CD4-positive, alpha-beta T cell treated with Interleukin-1 beta for 1 hour (primary cell): ENCODE measurements at places on chromosomes 5 and 9.

- no peak for DNase-seq
These were observed 137.7 kb downstream of the SPATA31D1 start for GRCh38 chr9:82126256-82126655.

DNA sequence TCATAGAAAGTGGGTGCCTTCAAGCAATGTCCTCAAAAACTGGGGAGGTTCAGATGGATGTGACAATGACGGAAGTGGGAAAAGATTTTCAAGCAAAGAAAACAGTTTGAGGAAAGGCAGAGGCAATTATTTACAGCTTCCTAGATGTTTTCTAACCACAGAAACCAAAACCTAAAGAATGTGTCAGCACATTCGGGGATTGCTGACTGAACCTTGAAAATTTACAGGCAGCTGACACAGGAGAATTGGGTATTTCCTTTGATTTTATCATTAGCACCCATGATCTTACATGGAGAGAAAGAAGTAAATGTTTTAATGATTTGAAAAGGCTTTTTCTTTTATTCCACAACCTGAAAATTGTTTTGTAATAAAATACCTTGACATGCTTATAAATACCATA is 369.0 kb downstream of the ACTL7B start:
- no peak for DNase-seq

- no peak for DNase-seq
These were observed 8.2 kb downstream of the PRRX2 start for GRCh38 chr9:129673602-129674001.

DNA sequence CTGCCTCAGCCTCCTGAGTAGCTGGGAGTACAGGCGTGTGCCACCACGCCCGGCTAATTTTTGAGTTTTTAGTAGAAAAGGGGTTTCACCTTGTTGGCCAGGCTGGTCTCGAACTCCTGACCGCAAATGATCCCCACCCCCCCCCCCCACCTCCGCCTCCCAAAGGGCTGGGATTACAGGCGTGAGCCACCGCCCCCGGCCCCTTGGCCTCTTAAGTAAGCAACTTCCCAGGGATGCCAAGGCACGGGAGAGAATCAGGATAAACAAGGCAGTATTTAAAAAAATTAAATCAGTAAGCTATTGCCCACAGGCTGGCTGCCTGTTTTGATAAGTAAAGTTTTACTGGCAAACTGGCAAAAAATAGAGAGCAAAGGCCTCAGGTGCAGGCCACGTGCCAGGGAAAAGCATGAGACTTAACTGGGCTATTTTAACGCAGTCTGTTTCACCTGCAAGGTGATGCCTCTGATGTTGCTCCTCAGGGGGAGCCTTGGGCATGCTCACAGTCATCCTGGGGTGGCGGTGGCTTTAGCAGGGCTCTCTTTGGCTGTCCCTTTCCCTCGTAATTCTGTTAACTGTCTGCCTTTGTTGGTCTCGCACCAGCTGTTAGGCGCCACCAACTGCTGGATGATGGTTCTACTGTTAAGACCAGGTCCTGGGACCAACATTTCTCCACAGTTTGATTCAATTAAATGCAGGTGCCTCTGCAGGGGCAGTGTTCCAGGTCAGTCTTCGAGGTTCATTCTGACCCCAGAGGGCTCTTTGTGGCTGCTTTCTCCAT is 19.4 kb upstream of the RNF130 start:
- DNase-seq = no peak

- no peak for DNase-seq
These were observed 212.1 kb downstream of the SLF1 start for GRCh38 chr5:94830520-94830919.

- DNase-seq = no peak
These were observed 155.8 kb downstream of the TSSK1B start for GRCh38 chr5:113278976-113279375.

DNA sequence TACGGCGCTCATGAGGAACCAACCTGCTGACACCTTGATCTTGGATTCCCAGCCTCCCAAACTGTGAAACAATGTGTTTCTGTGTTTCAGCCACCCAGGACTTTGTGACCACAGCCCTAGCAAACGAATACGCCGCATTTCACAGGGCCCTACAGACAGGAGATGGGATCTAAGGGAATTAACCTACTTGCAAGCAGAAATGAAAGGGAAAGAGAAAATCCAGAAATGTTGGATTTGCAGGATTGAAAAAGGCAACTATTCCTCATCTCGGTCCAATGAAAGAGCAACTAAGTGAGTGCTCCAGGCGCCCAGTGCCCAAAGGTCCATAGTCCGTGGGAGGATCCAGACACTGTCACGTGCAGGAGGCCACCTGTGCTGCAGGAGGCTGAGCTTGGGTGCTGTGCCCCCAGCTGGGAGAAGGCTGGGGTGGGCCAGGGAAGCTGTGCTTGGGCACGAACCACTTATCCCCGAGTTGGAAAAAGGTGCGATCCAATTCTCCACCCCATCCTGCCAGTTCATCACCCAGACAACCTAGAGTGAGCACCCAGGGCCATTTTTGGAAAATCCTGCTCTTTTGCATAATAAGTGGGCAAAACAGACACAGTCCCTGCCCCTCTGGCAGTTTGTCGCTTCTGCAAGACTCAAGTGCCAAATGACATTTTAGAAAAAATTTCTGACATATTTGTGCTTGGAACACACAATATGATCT is 177.9 kb downstream of the C9orf50 start:
- no peak for DNase-seq
